ENCODE measurements at places on chromosomes 3 and 15.

DNA sequence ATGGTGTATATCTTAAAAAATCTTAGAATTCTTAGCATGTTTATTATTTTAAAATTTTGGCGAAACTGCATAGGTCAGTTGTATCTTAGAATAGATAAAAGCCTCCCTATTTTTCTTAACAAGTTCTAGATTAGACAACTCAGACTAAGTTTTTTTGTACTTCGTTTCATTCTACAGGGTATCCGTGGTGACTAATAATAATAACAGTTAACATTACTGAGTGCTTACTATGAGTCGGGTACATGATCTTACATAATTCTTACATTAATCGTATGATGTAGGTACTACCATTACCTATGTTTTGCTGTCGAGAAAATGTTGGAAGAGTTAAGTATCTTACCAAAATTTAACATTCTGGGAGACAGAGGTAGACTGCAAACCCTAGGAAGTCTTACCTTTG is 60.7 kb downstream of the UBE2E2 start:
- DNase-seq = no peak

DNA sequence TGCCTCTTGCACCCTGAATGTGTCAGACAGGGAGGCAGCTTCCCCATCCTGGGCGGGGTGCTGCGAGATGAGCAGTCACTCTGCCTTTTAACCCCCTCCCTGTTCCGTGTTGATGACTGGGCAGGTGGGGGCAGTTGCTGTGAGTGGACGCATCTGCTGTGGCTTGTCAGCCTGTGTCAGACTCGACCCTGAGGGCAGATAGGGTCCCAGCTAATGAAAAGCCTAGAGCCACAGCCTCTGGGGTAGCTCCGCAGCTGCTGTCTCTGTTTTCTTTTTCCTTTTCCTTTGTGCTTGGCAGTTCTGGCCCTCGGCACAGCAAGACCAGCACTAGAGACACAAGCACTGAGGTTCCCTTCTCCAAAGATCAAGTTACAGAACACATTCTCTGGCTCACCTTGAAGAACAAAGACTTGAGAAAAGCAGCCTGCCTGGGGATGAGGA is 43.0 kb upstream of the GLCE start:
- DNase-seq = no peak

GRCh38 chr3:184562878-184563560 is 1.4 kb downstream of the EPHB3 start:
- no peak for DNase-seq

- DNase-seq = no peak
These were observed 7.1 kb downstream of the MYEF2 start for GRCh38 chr15:48170981-48171380.
